Camera-type eye (tissue), 1 donor: ENCODE measurements at places on chromosomes 11 and 22. TPM values are rescaled to one million over a fixed set of nuclear protein-coding genes. Genes with fewer than 3 reads are reported as not detected.

Gene SVIP
- total RNA-seq: 13.6 TPM

Gene MMP8
- not detected for total RNA-seq

Gene C11orf86
- not detected for total RNA-seq

Gene C11orf21
- 1.3 TPM for total RNA-seq

Gene FXYD2
- total RNA-seq: 2.6 TPM

Gene SLC22A6
- total RNA-seq: 0.88 TPM

Gene JHY
- total RNA-seq: 6.2 TPM

Gene SERPING1
- 31.2 TPM for total RNA-seq

Gene GLB1L3
- 0.71 TPM for total RNA-seq

Gene PGA5
- total RNA-seq: not detected

Gene EWSR1
- 214 TPM for total RNA-seq
